ENCODE measurements at places on chromosomes 7 and 10.

GRCh38 chr7:117993377-117994003 is 120.2 kb upstream of the CTTNBP2 start:
- no peak for DNase-seq

- no peak for DNase-seq
These were observed 12.8 kb upstream of the NOBOX start for GRCh38 chr7:144416341-144416740.

DNA sequence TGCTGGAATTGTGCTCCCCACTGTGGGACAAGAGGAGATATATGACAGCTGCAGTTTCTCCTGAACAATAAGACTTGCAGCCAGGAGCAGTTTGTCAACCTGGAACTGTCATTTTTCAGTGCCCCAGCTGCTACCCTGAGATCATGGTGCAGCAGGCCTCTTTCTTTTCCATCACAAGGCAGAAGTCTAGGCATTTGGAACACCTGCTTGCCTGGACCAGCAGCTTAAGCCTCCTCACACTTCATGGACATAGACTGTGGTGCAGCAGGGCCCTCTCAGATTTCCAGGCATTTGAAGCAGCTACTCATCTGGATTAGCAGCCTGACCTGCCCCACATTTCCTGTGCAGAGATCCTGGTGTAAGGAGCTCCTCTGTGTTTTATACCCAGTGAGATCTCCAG is 450.7 kb upstream of the TEX47 start:
- DNase-seq: no peak

- DNase-seq: no peak
These were observed 95.4 kb upstream of the CDCA7L start for GRCh38 chr7:22040923-22041595.

DNA sequence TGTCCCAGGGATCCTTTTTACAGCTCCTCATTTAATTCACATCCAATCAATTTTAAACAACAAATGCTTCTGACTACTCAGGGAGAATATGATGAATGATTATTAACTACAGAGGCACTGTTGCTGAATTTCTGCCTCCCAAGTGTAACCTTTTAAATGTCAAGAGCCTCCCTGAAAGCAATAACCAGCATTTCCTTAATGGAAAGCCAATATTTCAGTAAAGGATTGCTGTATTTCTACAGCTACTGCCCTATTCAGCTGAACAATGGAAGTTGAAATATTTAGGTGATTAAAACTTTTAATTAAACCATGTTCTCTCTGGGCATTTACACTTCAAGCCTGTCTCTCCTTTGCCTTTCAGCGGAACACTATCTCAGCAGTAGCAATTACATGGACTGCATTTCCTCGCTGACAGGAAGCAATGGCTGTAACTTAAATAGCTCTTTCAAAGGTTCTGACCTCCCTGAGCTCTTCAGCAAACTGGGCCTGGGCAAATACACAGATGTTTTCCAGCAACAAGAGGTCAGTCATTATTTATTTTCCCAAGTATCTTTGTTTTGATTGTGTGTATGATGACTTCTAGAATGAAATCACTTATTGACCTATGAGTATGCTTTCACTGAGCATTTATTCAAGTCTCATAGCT is 304.7 kb downstream of the BICC1 start:
- no peak for DNase-seq

DNA sequence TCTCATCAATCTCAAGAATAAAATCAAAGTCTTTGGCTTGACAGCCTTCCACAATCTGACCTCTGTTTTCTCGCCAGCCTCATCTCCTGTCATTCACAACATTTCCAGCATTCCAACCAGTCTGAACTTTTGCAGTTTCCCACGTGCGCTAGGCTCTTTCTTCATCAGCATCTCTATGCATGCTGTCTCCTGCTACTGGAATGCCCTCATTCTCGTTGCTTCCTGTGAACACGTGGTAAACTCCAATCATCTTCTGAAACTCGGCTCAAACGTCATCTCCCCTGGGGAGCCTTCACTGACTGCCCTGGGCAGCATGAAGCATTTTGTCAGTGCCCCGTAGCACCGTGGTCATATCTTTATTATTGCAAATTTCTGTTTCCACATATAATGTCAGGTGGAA is 12.2 kb upstream of the RSBN1L start:
- DNase-seq: no peak

- no peak for DNase-seq
These were observed 170.5 kb downstream of the TNS3 start for GRCh38 chr7:47411281-47411869.

DNA sequence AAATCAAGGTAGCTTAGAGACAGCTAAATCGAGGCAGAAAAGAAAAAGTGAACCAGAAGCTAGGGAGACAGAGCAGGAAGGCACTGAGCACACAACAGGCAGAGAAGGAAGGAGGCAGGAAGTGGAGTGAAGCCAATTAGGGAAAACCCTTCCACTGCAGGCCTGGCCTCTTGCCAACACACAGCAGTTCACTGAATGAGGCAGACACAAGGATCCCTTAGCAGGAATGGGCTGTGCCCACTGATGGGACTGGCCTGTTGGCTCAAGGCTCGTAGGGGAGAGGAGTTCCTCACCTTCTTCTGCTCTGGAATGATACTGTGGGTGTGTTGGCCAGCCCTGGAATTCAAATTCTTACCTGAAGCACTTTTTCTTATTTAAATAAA is 220.3 kb upstream of the STK17A start:
- no peak for DNase-seq

- DNase-seq: peak; percentile 40
These were observed 51.2 kb upstream of the LAMB4 start for GRCh38 chr7:108181073-108181985.

DNA sequence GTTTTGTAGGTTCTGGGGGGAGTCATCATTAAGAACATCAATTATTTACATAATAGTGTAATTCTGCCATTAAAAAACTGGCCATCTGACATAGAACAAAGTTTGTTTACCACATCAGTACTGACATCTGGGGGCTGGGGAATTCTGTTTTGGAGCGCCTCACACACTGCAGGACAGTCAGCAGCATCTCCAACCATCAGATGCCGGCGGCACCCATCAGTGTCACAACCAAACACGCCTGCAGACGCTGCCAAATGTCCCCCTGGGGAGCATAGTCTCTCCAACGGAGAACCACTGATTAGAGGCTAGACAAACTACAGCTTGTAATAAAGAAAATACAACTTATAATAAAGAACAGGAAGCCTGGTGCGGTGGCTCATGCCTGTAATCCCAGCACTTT is 26.0 kb downstream of the GNA12 start:
- DNase-seq: no peak

DNA sequence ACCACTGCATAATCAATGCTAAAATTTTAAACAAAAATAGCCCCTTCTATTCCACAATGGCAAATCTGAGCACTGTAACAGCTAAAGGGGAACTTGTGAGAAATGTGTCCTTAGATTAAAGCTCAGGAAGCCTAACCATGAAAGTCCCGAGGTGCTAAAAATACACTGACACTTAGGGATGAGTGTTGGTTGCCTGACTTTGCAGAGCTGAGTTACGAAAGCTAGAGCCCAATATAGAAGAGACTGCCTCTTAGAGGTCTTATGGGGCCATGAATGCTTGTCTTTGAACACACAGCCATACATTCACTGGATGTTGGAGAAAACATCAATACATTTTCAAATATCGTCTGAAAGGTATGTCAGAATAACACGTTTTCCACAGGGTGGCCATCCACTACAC is 209.7 kb downstream of the LHFPL3 start:
- DNase-seq: no peak

- peak; percentile 77 for DNase-seq
These were observed 73.6 kb downstream of the SNX10 start for GRCh38 chr7:26365077-26365900.

- no peak for DNase-seq
These were observed 1.6 kb upstream of the MBL2 start for GRCh38 chr10:52774182-52774581.

- DNase-seq: no peak
These were observed 60.3 kb downstream of the PRKAR2B start for GRCh38 chr7:107104801-107105200.

GRCh38 chr10:79930751-79931150 is 18.2 kb downstream of the SFTPD start:
- DNase-seq: no peak

DNA sequence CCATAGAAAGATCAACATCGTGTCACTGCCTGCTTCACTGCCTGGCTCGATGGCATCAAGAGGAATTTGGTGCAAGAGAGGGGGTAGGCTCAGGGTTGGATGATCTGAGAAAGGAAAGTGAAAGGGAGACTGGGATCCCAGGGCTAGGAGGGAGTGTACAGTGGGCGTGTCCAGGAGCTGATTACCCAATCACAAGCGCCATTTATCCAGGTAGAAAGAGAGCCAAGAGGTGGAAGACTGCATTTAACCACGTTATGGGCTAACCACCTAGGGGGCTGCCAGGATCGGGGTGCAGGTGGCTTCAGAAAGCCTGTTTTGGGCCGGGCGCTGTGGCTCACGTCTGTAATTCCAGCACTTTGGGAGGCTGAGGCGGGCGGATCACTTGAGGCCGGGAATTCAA is 10.3 kb downstream of the PODXL start:
- no peak for DNase-seq

DNA sequence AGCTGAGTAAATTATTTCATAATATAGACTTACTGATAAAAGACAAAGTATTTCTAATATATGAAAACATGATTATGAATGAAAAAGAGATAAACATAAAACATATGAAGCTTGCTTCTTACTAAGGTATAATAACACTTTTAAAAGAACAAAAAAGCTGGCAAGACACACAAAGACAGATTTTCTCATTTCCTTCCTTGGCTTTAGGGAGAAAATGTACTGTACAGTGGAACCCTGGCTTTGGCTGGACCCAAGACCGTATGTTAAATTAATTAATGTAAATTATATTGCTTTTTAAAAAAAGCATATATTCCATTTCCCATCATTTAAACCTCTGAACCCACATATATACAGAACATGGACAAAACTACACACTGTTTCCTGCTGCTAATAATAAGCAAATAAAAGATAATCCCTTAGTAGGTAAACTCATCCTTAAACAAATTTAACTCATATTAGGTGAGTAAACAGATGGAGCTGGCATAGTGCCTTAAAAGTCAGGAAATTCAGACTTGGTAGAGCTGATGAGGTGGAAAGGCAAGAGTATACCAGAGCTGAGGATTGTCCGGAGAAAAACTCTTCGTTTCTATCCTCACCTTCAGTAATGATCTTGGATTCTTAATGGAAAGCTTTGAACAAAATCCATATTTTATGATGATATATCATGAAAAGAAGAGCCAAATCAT is 1016.4 kb upstream of the KCND2 start:
- DNase-seq: no peak

DNA sequence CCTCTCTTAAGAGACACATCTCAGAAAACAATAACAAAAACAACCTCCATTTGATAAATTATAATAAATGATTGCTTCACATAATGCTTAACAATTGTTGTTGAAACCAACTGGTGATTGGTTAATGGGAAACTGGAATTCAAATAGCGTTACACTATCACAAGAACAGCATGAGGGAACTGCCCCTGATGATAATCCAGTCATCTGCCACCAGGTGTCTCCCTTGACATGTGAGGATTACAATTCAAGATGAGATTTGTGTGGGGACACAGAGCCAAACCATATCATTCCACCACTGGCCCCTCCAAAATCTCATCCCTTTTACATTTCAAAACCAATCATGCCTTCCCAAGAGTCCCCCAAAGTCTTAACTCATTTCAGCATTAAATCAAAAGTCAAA is 375.9 kb downstream of the BMPER start:
- DNase-seq: no peak

GRCh38 chr10:101453791-101454718 is 100.1 kb downstream of the BTRC start:
- no peak for DNase-seq

GRCh38 chr7:111743244-111743847 is 181.1 kb upstream of the IMMP2L start:
- DNase-seq: no peak

DNA sequence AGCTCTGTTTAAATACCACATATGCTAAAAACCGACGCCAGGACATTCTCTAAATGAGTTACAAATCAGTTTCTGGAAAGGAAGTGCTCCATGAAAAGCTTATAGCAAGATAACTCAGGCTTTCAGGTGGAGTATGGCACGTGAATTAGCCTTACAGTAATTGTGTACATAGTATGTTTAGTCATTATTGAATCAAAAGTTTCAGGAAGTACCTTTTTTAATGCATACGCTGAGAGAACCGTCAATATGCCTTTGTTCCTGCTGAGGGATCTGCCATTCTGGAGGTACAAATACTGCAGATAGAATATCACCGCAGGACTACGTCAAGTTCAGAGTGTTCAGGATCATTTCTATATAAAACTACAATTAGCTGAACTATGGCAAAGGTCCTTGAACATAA is 45.7 kb downstream of the ANKMY2 start:
- DNase-seq: no peak

DNA sequence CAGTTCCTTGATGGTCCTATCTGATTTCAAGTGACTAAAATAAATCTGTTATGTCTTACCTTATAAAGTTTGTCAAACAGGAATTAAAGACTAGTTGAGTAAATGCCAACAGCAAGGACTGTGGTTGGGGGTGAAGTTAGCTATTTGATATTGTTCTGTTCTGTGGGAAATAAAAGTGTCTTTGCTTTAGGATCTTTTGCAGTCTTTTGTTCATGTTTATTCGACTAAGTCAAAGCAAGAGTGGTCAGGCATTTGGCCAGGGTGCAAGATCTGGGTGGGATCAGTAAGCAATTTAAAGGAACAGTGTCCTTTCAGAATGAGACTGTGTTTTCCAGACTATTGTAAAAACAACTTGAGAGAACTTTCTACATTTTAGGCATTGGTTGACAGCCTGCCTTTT is at the start of gene COL28A1:
Gene COL28A1 (minus strand): TSS at position 183 of the 400 bp plus-strand sequence. CDS start 2,998 bp downstream, outside the sequence.
- DNase-seq: no peak

DNA sequence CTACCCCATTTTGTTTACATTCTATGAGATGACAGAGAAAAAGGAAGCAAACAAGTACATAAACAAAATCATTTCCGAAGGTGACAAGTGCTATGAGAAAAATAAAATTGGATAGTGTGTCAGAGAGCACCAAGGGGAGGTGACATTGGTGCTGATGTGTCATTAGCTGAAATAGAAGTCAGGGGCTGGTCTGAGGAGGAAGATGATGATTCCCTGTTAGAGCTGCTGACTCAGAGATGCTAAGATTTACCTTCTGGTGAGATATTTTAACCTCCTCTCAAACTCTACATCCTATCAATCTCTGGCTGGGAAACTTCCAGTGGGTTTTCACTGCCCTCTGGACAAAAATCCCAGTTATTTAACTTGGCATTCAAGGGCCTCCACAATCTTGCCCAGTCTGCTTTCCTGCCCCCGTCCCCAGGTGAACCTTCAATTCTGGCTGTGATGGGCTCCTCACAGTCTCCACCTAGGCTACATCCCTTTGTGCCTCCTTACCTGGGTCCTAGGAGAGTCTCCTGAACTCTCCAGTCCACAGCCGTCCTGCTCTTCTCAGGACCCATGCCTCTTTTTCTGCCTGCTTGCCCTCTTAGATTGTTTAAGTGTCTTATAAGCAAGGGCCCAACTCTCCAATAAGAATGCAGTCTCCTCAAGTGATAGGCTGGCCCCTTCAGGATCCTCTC is 26.6 kb downstream of the DUSP5 start:
- DNase-seq: no peak

DNA sequence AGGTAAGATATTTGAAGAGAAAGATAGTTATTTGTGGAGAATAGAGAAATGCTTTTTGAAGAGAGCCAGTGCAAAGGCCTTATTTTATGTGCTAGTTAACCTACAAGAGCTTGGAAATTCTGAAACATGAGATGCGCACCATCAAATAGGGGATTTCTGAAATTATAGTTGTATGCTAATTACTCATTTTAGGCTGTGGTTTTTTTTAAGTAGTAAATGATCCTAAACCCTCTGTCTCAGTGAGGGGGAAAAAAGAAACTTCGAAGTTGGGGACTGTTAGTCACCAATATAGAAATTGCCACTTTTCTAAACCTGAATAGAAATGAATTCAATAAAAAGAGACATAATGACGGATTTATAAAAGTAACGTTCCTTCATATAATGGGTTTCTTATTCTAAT is 119.3 kb upstream of the MDFIC start:
- no peak for DNase-seq
